ENCODE measurements at places on chromosomes 4 and X. TPM values are rescaled to one million over a fixed set of nuclear protein-coding genes. Genes with fewer than 3 reads are reported as not detected.

GRCh38 chr4:17182888-17183287, 284.4 kb upstream of the LDB2 start:
- no peak for DNase-seq

- DNase-seq, result no peak
Observed at GRCh38 chrX:19904778-19905367, 17.5 kb upstream of the SH3KBP1 start.

DNA sequence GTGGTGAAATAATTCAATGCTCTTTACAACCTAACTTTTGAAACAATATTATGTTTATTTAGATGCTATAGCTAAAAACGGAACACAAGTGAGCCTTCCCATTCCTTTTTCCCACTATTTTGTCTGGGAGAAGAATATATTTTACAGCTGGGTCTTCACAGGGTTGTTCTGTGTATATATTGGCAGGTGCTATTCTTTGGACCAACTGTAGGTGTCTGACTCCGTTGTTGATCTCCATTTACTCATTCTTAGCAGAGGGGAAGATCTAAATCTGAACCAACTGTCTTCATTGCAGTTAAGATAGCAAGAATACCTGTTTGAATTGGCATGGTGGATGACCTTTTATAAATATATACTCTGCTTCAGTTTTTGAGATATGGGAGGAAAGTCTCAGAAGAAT, 257.4 kb downstream of the CFAP299 start:
- DNase-seq, result no peak

- no peak for DNase-seq
Observed at GRCh38 chrX:614136-614535, 16.5 kb upstream of the SHOX start.

DNA sequence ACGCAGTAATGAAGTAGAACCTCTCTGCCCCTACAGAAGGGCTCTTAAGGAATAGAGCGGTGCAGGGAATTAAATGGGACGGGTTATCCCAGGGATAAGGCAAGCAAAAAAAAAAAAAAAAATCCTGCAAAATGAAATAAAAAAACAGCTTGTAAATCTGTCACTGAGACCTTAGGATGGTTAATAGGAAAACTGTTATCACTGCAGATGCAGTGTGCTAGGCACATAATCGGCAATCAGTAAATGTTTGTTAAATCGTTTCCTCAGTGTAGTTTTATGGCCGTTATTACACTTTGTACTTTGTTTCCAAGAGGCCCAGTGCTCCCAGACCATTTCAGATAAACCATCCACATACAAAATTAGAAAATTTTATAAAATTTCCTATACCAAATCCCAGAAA, 1.0 kb downstream of the HNRNPH2 start:
- DNase-seq, result no peak

GRCh38 chr4:48130100-48130499, 4.0 kb downstream of the TXK start:
- no peak for DNase-seq

GRCh38 chrX:147737690-147738089, 174.0 kb upstream of the FMR1 start:
- DNase-seq, result no peak

DNA sequence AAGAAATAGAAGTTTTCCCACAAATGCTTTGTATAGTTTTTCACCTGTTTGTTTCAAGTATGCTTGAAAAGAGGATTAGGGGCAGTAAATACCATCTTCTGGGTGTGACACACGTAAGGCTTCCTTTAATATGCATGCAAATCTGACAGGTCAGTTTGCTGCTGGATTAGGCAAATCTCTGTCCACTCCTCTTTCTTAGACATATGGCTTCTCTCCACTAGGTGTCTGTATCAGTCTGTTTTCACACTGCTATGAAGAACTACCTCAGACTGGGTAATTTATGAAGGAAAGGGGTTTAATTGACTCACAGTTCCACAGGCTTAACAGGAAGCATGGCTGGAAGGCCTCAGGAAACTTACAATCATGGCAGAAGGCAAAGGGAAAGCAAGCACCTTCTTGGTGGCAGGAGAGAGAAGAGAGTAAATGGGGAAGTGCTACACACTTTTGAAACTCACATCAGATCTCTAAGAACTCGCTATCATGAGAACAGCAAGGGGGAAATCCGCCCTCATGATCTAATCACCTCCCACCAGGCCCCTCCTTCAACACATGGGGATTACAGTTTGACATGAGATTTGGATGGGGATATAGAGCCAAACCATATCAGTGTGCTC, 66.9 kb downstream of the TAB3 start:
- DNase-seq, result no peak

- peak; percentile 69 for DNase-seq
Observed at GRCh38 chr4:56908206-56909085, 746 bp downstream of the REST start.

DNA sequence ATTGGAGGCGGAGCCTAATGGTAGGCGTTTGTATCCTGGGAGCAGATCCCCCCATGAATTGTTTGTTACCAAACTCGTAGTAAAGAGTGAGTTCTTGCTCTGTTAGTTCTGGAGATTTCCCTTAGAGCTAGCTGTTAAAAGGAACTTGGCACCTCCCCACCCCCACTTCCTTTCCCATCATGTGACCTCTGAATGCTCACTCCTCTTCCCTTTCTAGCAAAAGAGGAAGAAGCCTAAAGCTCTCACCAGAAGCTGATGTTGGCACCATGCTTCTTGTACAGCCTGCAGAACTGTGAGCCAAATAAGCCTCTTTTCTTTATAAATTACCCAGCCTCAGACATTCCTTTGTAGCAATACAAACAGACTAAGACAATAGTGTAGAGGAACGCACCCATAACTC, 13.8 kb upstream of the ATOH1 start:
- no peak for DNase-seq

GRCh38 chrX:40176351-40177116, 78.8 kb upstream of the BCOR start:
- DNase-seq, result peak; percentile 80

DNA sequence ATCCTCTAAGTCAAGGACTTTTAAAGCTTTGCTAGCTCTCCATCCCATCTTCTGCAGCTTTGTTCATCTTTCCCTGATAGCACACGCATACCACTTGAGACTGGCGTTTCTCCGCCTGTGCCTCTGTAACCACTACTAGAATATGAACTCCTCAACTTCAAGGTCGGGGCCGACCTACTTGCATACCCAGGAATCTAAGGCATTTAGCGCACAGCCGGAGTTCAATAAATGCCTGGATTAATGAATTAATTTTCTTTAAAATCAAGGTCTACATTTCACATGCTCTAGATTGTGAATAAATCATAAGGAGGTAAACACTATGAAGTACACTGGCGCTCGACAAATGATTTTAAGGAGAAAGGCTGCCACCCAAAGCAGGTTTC, 89.3 kb downstream of the HNRNPD start:
- no peak for DNase-seq

DNA sequence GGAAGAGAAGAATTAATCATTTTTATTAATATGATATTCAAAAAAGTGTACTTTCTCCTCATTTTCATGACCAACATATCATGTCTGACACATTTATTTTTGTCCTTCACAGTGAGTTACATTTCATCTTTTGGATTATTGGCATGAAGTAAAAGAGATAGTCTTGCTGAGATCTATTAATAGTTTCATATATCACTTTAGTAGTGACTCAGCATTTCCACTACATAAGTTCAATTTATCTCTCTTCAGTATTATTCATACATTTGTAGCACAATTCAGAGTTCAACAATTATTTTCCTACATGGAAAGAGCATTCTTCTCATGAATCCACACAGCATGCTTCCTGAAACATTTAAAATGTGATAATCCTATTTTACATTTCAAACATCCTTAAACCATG, 1461.1 kb downstream of the TECRL start:
- no peak for DNase-seq

DNA sequence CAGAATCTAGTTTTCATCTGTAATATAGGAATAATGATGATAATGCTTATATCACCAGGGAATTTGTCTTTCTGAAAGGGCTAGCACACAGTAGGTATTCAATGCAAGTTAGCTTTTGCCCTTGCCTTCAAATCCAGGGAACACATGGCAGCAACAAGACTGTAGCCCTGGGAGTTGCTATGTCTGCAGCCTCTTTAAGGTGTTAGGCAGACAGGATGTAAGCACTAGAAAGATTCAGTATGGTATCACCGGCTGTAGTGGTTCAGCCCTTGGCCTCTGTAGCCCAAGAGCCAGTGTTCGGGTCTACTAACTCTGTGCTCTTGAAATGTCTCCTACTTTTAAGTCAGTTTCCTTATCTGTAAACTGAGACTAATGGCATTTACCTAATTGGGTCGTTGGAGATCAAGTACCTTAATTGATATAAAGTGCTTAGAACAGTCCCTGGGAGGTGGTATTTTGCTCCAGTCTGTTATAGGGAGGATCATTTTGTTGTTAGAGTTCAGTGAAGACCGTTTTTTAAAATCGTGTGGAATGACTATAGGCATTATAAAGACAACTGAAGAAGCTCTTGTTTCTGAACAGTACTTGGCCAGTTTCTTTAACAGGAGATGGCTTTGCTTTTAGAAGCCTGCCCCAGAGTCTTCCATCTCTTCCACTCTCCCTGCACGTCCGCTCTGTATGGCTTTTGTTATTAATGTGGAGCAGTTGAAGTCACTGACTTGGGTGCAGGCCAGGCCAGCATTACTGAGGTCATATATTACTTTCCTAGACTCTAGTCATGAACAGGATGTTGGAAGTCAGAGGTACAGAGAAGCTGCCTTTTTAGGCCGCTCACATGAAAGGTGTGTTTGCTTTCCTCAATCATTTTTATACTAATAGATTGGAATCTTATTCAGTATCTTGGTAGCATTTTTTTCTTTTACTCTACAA, 44.8 kb downstream of the GAB1 start:
- DNase-seq, result peak; percentile 75

DNA sequence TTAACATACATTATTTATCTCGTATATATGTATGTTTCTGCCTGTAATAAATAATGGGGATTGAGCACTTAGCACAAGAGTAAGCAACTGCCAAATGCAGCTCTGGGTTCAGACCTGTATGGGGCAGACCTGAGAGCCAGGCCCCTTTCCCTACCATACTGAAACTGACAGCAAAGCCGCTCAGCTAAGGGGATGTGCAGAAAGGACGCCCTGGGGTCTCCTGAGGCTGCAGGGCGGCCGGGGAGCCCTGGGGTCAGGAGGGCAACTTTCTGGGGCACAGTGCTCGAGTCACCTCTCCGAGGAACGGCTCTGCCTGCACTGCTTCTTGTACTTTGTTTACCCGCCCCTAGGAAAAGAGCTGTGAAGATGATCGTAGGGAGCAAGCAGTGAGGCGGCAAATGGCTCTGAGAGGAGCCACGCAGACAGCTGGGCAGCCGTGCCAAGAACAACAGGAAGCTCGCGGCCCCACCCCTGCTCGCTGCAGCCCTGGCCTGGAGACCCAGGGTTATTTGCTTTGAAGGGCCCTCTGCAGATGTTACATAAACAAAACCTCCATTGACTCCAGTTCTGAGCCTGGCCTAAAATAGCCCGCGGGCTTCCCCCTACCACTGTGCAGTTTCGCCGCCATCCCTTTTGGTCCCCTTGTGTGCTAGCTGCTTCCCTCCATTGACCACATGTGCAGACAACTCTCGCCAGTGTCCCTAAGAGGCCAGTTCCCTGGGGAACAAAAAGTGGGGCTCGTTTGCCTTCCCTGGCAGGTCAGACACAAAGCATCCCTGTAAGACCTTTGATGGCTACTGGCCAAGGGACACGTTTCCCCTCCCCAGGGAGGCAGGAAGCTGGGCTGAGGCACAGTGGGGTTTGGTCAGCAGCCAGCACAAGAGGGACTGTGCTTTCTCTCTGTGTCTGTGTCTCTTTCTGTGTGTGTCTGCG, 111.3 kb upstream of the LNX1 start:
- peak; percentile 88 for DNase-seq

GRCh38 chr4:88458104-88458740, 1.3 kb downstream of the HERC5 start:
- no peak for DNase-seq

GRCh38 chrX:103586314-103586646, 965 bp downstream of the TCEAL4 start:
- DNase-seq, result no peak

- no peak for DNase-seq
Observed at GRCh38 chr4:81512757-81513501, 41.2 kb upstream of the RASGEF1B start.

PCDH18 gene
- 2.9 TPM for polyA plus RNA-seq

SPATA18 gene
- polyA plus RNA-seq, result 0.16 TPM

SLC7A11 gene
- polyA plus RNA-seq, result 0.07 TPM

F8A2 gene
- polyA plus RNA-seq, result not detected

PSAPL1 gene
- not detected for polyA plus RNA-seq

UGT2B15 gene
- not detected for polyA plus RNA-seq

All from heart right ventricle (tissue), 16 donors.